ENCODE measurements at places on chromosomes 3 and 15.
A peak's percentile ranks its signal among the peaks of the same experiment; 100 is the strongest.

- DNase-seq: no peak
Measured at GRCh38 chr3:189365609-189366564, 194.1 kb downstream of the TPRG1 start.

DNA sequence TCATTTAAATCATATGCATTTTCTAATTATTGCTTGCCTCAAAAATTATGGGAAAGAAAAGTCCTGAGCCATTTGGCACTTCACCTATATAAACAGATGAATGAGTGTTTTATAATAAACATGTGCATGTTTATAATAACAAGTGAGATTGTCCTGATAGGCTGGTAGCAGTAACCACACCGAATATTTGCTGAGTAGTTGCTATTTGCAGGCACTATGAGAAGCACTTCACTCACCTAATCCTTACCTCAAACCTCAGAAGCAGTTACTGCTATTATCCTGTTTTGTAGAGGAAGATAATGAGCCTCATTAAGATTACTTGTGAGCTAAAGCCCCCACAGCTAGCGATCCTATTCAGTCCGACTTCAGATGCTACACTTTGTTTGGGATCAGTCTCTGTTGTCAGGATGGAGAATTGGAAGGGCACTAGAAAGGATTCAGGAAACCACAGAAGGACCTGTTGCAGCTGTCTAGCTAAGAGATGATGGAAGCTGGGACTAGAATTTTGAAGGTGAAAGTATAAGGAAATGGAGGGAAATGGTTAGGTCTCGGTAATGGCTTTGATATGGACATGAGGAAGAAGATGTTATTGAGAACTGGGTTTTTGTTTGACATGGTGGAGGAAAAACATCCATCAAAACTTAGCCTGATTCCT is 28.4 kb upstream of the MAGI1 start:
- DNase-seq: peak; percentile 29

DNA sequence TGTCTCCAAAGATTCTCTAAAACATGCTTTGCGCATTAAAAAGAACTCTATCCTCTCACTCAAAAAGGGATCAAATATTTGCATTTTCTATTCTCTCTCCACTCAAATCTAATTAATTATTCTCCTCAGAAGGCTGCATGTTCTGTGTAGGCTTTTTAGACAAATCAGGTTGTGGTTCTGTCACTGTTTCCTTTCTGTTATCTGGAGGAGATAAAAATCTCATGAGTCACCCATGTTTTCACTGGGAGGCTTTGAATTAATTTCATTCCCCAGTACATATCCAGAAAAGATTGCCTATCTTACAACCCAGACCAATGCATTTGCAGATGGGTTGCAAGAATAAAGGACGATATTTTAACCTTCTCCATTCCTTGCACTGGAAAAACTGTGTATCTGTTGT is 446.5 kb downstream of the GRM7 start:
- no peak for DNase-seq

DNA sequence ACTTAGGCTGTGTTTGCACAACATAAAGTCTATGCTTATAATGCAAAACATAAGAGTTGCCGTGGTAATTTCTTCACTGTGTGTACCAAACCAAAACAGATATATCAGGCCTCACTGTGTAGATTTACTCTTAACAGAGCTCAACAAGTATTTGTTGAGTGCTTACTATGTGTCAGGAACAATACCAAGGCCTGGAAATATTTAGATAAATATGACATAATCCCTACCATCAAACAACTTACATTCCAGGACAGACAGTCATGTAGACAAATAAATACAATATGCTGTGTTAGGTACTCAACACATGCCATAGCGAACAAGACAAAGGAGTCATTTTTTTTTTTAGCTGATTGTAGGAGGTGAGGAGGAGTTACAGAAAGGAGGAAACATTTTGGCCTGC is 554.0 kb downstream of the NSUN3 start:
- no peak for DNase-seq

DNA sequence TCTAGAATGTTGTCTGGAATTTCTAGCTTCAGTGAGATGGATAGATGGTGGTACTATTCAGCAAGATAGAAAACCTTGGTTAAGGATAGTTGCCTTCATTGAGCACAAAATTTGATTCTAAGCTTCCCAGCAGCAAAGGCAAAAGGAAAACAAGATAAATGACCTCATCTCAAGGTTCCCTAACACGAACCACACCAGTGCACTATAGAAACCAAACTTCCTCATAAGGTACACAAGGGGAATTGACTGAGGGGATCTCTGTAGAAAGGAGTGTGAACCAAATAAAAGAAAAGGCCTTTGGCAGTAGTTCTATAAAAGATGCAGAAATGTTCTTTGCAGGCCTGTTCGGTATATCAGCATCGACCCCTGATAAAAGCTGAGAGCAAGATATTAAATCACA is 288.9 kb downstream of the SHQ1 start:
- DNase-seq: no peak

GRCh38 chr15:80384432-80384831 is 19.8 kb upstream of the ARNT2 start:
- DNase-seq: no peak

GRCh38 chr15:59434481-59434880 is 3.5 kb upstream of the FAM81A start:
- no peak for DNase-seq

- no peak for DNase-seq
Measured at GRCh38 chr3:60395173-60395762, 856.0 kb downstream of the FHIT start.

GRCh38 chr3:141529256-141529655 is 42.4 kb downstream of the RASA2 start:
- no peak for DNase-seq

GRCh38 chr3:71149959-71150954 is 433.3 kb downstream of the FOXP1 start:
- no peak for DNase-seq

GRCh38 chr15:51681303-51681963 is at the start of gene SCG3:
Gene SCG3, plus strand, starts transcription at chr15:51681503. Its CDS starts 253 bp downstream, at chr15:51681756.
- DNase-seq: peak; percentile 73

GRCh38 chr3:150720444-150720843 is 16.7 kb upstream of the ERICH6 start:
- no peak for DNase-seq

DNA sequence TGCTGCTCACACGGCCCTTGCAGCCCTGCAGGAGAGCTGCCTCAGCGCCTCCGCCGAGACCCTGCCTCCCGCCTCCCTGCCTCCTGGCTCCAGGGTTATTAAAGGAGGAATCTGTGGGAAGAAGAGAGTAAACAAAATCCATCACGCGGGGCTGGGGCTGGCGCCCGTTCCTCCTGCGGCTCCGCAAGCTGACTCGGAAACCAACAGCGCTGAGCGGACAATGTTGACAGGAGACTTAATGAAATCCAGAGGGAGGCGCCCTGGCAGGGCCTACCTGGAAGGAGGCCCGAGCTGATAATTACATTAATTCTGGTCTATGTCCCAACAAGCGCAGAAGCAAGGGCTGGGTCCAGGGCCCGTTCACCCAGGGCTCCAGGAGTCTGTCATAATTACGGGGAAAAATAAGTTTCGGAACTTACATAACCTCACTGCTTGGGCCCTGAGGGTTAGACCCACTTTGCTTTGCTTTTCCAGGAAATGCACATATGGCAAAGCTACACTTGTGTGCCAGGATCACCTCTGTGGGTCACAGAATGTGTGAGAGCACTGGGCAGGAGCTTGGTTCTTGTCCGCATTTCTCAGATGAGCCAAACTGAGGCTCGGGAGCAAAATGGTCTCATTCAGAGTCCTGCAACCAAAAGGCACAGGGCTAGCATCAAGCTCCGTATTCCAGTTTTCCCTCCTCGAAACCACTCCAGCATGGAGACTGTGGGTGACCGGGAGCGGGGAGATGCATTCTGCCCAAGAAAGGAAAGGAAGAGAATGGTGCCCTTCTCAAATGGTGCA is 43.8 kb upstream of the SLC6A6 start:
- DNase-seq: no peak

- DNase-seq: no peak
Measured at GRCh38 chr3:33071181-33071580, 25.8 kb downstream of the GLB1 start.

DNA sequence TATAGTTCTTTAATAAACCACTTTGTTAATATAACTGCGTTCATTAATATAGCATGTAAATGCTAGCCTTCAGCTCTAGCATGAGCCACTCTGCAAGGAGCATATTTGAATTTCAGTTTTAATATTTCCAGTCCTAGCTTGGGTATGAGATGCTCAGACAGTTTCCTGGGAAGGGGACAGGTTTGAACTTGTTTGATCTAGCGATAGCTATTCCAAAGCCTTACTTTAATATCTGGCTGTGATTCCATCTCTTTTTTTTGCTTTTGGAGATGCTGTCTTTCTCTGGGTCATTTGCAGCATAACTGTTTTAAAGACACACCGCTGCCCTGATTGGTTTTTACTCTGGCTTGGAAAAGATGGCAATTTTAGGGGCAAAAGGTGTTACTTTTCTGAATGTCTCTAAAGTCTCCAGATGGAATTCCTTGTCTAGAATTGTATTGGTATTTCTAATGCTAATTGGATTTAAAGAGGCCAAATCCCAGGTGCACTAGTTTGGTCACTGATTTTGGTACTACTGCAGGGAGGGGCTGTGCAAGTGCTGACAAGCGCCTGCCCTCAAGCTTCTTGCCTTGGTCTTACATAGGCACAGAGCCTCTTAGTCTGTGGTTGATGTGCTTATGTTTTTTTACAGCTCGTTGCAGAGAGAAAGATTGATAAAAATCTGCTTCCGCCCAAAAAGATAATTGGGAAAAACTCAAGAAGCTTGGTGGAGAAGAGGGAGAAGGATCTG is 2.8 kb downstream of the NISCH start:
- no peak for DNase-seq

- no peak for DNase-seq
Measured at GRCh38 chr15:92645731-92646130, 9.8 kb downstream of the FAM174B start.

DNA sequence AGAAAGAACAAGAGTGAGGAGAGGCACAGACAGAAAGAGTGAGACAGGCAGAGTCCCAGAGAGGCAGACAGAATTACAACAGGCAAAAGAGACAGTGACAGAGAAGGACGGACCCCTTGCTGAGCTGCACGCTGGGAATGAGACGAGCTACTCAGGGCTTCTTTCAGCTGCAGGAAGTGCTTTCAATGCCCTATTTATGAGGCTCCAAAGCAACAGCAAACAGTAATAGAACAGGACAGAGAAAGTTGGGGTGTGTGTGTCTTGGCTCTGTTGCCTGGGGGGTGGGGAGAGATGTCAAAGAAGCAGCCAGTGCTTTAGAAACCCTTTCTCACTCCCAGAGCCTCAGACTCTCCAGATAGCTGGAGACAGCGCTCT is 502 bp upstream of the TIMP4 start:
- no peak for DNase-seq

- no peak for DNase-seq
Measured at GRCh38 chr3:159950156-159950898, 38.3 kb upstream of the IL12A start.

- DNase-seq: no peak
Measured at GRCh38 chr3:195255571-195256501, 15.1 kb downstream of the XXYLT1 start.

GRCh38 chr3:14216257-14217048 is 37.8 kb downstream of the LSM3 start:
- DNase-seq: no peak

DNA sequence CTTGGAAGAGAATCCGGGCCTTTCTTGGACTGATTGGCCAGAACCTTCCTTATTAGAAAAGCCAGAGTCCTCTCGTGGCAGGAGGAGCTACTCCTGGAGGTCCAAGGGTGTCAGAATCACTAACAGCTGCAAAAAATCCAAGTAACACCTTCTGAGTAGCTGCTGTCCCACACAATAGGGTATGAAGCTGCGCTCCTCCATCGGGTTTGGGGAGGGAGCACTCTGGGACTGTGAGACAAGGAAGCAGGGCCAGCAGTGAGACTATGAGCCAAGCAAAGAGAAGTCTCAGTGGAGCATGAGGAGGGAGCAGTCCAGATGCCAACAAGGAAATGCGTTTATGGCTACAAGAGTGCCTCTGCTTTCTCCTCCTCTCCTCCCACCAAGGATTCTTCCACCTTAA is 21.7 kb downstream of the SEMA3G start:
- DNase-seq: no peak
